ENCODE measurements at places on chromosomes 16 and 17. TPM values are rescaled to one million over a fixed set of nuclear protein-coding genes. Genes with fewer than 3 reads are reported as not detected.

The CCL4 gene
- not detected for total RNA-seq

GRCh38 chr17:9729034-9729650 lies 62.2 kb downstream of the DHRS7C start:
- peak; percentile 74 for DNase-seq

The TPSG1 gene
- total RNA-seq, result not detected

- DNase-seq, result no peak
Measured at GRCh38 chr16:47045023-47045422, 71.5 kb upstream of the DNAJA2 start.

- DNase-seq, result peak; percentile 88
Measured at GRCh38 chr17:77098884-77099545, 41.8 kb upstream of the SEC14L1 start.

- no peak for DNase-seq
Measured at GRCh38 chr16:74825941-74826340, 51.3 kb upstream of the FA2H start.

GRCh38 chr16:73707863-73708262 lies 588.8 kb upstream of the PSMD7 start:
- no peak for DNase-seq

DNA sequence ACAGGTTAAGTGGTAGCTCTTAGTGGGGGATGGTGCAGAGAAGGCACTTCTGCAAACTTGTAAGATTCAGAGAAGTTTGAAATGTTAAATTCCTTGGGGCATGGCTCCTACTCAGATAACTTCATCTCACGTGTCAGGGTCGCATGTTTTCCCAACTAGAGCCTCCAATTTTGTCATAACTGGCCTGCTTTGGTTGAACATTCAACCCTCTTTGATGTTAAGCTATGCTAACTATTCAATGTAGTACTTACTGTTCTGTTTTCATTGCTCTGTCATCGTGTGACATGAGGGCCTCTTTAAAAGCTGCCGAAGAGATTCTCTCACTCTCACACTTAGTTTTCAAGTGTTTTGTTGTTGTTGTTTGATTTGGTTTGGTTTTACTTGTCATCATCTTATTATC lies 280.8 kb downstream of the CDH11 start:
- DNase-seq, result no peak

DNA sequence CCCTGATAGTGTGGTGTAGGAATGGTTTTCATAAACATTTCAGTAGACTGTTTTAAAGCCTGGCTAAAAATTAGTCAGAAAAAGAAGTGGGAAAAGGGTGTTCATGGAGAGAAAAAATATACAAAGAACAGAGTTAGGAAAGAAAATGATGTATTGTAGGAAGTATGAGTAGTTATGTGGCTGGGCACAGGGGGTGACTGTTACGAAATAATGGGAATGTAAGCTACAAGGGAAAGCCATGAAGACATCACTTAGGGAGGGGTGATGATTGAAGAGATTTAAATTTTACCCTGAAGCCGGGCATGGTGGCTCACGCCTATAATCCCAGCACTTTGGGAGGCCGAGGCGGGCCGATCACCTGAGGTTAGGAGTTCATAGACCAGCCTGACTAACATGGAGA lies 55.3 kb downstream of the NUP88 start:
- DNase-seq, result no peak

The DPEP3 gene
- total RNA-seq, result not detected

DNA sequence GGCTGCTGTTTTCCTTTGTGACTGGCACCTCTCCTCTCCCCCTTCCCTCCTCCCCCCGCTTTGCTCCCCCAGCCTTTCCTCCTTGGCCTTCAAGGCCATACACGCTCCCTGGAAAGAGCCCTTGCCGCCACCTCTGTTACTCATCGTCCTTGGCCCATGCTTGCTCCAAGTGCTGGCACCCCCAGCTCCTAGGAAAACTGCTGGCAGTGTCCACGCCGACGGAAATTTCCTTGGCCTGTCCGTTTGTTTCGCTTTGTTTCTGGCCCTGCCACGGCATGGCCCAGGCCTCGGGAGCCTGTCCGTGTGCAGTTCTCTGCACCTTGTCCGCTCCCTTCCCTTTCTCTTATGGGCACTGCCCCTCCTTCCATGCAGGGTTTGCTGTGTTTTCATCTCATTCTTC lies 18.0 kb downstream of the CA5A start:
- peak; percentile 84 for DNase-seq

The SRP68 gene
- 87.2 TPM for total RNA-seq

GRCh38 chr17:35972945-35973332 lies 8.4 kb downstream of the CCL16 start:
- DNase-seq, result no peak

DNA sequence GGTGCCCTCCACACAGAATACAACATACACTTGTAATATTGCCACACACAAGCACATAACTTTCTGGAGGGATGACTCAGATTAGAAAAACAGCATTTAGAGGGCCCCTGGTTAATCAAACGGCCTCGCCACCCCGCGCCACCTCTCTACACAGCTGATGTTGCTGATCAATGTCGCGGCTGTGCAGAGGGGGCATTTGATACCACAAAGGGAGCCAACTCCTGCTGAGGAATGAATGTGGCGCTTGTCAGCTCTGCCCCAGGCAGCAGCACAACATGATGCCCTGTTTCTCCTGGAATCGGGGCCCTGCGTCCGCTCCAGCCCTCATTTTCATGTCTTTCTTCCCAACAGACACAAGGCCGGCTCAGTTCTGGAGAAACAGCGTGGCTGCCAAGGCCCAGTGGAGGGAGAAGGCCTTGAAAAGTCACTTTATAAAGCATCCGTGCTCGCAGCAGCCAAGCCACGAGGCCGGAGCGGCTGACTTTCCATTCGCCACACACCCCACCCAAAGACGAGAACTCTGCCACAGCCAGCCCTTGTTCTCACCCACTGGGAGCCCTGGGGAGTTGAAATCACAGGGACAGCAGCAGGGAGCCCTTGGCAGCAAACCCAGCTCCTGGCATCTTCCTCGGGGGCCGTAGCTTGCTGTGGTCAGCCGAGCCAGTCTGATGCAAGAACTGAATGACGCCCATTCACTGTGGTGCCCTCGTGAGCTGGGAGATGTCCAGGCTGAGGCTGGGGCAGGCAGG lies 65.6 kb downstream of the XYLT1 start:
- peak; percentile 48 for DNase-seq

GRCh38 chr17:58300336-58300735 lies 19.6 kb upstream of the MPO start:
- no peak for DNase-seq

The IGSF6 gene
- total RNA-seq, result not detected

The MRPL10 gene
- total RNA-seq, result 75.4 TPM

GRCh38 chr17:72419866-72420774 lies 299.3 kb downstream of the SOX9 start:
- DNase-seq, result no peak

The SLC5A11 gene
- 0.18 TPM for total RNA-seq

- DNase-seq, result no peak
Measured at GRCh38 chr17:1038459-1039122, 41.7 kb downstream of the TIMM22 start.

GRCh38 chr17:49965524-49965909 lies 3.5 kb upstream of the DLX4 start:
- DNase-seq, result no peak

GRCh38 chr16:3292604-3293003 lies 9.3 kb downstream of the ZNF263 start:
- no peak for DNase-seq

DNA sequence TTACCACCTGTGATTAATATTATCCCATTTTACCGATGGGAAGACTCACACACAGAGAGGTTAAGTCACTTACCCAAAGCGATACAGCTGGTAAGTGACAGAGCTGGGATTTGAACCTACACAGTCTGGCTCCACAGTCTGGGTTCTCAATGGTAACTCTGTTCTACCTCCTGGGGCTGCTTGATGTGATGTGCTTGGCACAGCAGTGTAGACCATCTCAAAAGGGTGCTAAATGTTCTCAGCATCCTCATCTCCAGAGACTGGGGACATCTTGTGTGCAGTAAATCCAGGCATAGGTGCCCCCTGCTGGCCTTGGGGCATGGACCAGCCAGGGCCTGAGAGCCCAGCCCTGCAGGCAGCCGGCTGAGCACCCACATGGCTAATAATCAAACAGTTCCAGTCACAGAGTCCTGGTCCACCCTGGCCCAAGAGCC lies 15.4 kb upstream of the KATNB1 start:
- DNase-seq, result peak; percentile 12

GRCh38 chr17:70091005-70091568 lies 16.1 kb downstream of the KCNJ16 start:
- DNase-seq, result no peak

GRCh38 chr17:6699997-6700947 lies 12.9 kb downstream of the SLC13A5 start:
- DNase-seq, result no peak

GRCh38 chr16:21116148-21116693 lies 34.4 kb downstream of the DNAH3 start:
- no peak for DNase-seq

- DNase-seq, result no peak
Measured at GRCh38 chr17:72458301-72458700, 337.5 kb downstream of the SOX9 start.

DNA sequence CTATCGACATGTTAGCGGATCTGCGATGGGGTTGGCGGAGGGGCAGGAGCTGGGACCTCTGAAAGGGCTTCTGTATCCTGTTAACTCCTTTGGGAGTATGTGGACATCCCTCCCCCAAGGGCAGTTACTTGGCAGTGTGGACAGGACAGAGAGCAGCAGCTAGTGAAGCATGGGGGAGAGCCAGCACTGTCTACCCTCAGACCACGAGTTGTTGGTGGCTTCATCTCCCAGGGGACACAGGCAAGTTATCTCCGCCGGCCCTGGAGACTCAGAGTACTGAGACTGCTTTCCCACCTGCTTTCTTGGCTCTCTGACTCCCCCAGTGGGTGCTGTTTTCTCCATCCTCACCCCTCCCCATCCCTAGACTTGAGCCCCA lies 5.3 kb upstream of the GFAP start:
- DNase-seq, result no peak

DNA sequence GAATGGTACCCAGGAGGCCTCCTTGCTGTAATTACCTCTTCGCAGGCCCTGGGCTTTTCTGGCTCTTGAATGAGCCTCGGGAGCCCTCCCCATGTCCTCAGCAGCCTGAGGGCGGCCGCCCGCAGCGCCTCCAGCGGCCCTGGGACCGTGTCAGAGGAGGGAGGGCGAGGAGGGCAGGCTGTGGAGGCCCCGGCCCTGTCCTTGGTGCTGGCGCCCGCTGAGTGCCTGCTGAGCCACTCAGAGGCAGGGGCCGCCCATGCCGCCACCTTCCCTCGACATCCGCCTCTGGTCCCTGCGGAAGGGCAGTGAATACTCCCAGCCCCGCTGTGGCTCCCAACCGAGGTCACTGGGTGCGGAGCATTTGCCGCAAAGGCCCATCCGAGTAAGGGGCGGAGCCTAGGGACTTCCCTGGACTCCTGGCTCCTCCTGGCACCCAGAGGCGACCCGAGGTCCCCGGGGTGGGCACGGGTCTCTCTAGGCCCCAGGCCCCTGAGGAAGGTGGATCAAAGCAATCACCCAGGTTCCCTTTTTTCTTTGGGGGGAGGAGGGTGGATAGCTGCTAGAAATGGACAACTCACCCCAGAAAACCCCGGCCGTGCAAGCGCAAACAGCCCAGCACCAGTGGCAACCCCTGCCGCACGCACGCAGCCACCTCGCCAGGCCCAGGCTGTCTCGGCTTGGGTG lies 2.8 kb downstream of the RBFOX3 start:
- no peak for DNase-seq

GRCh38 chr16:58393138-58393504 lies 850 bp downstream of the GINS3 start:
- no peak for DNase-seq

- DNase-seq, result no peak
Measured at GRCh38 chr17:17252149-17252661, 15.2 kb upstream of the FLCN start.

- no peak for DNase-seq
Measured at GRCh38 chr16:12661656-12662172, 142.0 kb downstream of the CPPED1 start.

- DNase-seq, result no peak
Measured at GRCh38 chr16:76222087-76222486, 55.1 kb upstream of the CNTNAP4 start.

DNA sequence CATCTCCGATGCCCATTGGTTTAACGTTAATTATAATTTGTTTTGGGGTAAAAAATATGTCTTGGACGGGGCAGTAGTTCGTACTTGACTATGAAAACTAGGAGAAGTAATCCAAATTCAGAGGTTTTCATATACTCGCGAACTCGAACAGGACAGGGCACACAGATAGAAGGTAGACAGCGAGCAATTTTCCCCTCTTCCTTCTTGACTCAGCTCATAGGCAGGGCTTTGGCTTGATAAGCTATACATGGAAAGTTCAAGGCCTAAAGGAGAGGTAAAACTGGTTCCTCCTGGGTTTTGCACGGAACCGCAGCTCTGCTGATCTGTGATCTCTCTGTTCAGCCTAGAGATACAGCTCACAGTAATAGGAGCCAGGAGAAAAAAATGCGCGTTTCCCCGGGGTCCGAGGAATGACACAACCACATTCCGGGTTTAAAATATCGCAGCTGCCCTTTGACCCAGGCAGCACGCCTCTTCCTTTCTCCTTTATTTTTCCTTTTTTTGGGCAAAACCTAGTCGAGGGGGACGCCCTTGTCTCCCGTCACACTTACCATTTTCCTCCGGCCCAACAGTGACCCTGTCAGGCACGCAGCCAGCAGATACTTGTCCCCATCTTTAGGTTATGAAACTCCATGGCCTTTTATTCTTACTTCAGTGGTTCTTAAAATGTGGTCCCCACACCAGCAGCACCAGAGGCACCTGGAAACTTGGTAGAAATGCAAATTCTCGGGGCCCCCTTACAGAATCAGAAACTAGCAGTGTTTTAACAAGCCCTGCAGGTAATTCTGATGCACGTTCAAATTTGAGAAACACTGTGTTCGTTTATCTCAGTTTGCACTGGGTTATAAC lies 1.7 kb upstream of the LASP1 start:
- DNase-seq, result peak; percentile 60

GRCh38 chr16:27428026-27428785 lies 26.2 kb downstream of the IL21R start:
- DNase-seq, result no peak

- DNase-seq, result no peak
Measured at GRCh38 chr17:45641541-45641940, 142.6 kb upstream of the CRHR1 start.
